ENCODE measurements at places on chromosomes 1 and 21. TPM values are rescaled to one million over a fixed set of nuclear protein-coding genes. Genes with fewer than 3 reads are reported as not detected.

The IL19 gene
- total RNA-seq: not detected

The CD1E gene
- total RNA-seq: not detected

The TBX15 gene
- not detected for total RNA-seq

The DYNLT5 gene
- total RNA-seq: 2.7 TPM

The UBASH3A gene
- total RNA-seq: not detected

The SPRR1B gene
- total RNA-seq: not detected

The OR10J4 gene
- not detected for total RNA-seq

The LRRC7 gene
- not detected for total RNA-seq

The HAO2 gene
- total RNA-seq: not detected

The S100B gene
- not detected for total RNA-seq

The SYT14 gene
- total RNA-seq: 3.3 TPM

The ATPAF1 gene
- total RNA-seq: 54.0 TPM

The CHD5 gene
- 0.11 TPM for total RNA-seq

The PACC1 gene
- total RNA-seq: 19.2 TPM

The PAPPA2 gene
- total RNA-seq: 9.4 TPM

The SYT6 gene
- total RNA-seq: not detected

The CCDC27 gene
- total RNA-seq: not detected

The NES gene
- 32.2 TPM for total RNA-seq

The TNFRSF14 gene
- total RNA-seq: 35.4 TPM

The SMYD3 gene
- total RNA-seq: 80.5 TPM

The KRTAP7-1 gene
- total RNA-seq: not detected

The OR2T3 gene
- not detected for total RNA-seq

The TDRD5 gene
- total RNA-seq: under 0.01 TPM

The ACKR1 gene
- total RNA-seq: not detected

The AMY1B gene
- total RNA-seq: not detected

The SERTAD4 gene
- 0.33 TPM for total RNA-seq

The VAMP4 gene
- total RNA-seq: 10.3 TPM

The TMPRSS15 gene
- not detected for total RNA-seq

The FAM3B gene
- total RNA-seq: not detected

The CXADR gene
- 5.1 TPM for total RNA-seq

The CDK11B gene
- 12.3 TPM for total RNA-seq

The FCGR1A gene
- total RNA-seq: not detected

The OR2L2 gene
- under 0.01 TPM for total RNA-seq

The OR2T10 gene
- total RNA-seq: not detected

The TLCD4 gene
- total RNA-seq: 0.75 TPM

The AVPR1B gene
- not detected for total RNA-seq

The GBP7 gene
- total RNA-seq: 0.12 TPM

The RIPPLY3 gene
- not detected for total RNA-seq

The DNASE2B gene
- not detected for total RNA-seq

The ITLN1 gene
- total RNA-seq: not detected

The CD53 gene
- not detected for total RNA-seq

The HSD3B1 gene
- total RNA-seq: not detected

The HEYL gene
- total RNA-seq: not detected

The C1orf56 gene
- 1.4 TPM for total RNA-seq

The RPE65 gene
- not detected for total RNA-seq

The RNU1-1 gene
- total RNA-seq: under 0.01 TPM

Measured in uterine smooth muscle cell (primary cell).